ENCODE measurements at places on chromosomes 7 and 10.
A peak's percentile ranks its signal among the peaks of the same experiment; 100 is the strongest.

DNA sequence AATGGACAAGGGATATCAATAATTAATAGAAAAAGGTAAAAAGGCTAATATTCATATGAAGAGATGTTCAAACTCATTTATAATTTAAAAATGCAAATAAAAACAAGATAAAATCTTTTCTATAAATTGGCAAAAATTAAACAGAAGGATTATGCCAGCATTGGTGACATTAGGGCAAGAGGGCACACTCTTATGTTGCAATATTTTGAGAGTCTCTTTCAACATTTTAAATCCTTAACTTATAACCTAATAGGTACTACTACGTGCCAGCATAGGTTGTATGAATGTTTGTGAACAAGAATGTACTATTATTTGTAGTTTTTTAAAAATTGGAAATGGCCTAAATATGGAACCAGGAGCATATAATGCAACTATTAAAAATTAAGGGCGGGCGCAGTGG is 24.8 kb upstream of the PNLIPRP3 start:
- no peak for DNase-seq

DNA sequence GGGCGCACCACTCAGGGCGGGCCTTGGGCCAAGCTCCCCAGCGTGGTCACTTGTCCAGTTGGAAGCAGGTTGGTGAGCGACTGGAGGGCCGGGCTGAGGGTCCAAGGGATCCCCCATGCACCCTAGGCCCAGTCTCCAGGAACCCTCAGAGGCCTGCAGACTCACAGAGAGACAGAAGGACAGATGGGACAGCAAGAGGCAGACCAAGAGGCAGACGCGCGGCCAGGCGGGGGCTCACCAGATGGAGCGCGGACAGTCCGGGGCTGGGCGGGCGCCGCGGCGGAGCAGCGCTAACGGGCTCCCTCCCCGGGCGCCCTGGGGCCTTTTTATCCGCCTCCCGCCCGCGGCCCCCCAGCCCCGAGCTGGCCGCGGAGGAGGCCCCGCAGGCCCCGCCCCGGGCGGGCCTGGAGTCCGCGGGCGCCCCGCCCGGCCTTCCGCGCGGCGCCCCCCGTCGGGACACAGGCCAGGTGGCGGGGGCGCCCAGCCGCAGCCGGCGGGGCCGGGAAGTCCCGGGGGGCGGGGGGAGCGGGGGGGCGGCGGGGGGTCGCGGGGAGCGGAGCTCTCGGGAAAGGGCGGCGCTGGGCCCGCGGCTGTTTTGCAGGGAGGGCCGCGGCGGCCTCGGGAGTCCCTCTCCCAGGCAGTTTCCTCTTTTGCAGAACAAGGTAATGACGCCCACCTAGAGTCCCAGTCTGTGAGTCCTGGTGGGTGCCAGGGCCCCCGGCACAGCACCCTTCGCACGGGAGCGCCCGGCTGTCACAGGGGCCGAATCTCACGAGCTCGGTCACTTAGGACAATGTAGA is at the start of gene LOXL4:
LOXL4 (minus strand) TSS at position 301 of the 800 bp plus-strand sequence. CDS start 5,175 bp downstream, outside the sequence.
- DNase-seq = no peak

- DNase-seq = no peak
Measured at GRCh38 chr7:41020056-41020455, 682.8 kb downstream of the INHBA start.

DNA sequence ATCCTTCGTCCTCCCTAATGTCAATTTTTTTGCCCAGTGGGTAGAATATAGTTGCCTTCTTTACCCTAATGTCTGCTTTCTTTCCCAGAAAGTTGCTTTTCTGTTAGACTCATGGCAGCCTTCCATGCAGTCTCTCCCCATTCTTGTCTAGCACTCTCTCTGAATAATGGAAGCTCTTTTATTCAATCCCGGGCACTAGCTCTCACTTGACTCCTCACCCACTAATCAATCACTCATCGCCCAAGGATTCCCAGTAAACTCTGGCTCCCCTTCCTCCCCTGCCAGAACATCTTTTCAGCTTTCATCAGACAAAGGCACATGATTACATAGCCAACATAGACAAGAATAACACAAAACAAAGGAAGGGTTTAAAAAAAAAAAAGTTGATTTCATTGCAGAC is 100.2 kb upstream of the RELN start:
- DNase-seq = no peak

DNA sequence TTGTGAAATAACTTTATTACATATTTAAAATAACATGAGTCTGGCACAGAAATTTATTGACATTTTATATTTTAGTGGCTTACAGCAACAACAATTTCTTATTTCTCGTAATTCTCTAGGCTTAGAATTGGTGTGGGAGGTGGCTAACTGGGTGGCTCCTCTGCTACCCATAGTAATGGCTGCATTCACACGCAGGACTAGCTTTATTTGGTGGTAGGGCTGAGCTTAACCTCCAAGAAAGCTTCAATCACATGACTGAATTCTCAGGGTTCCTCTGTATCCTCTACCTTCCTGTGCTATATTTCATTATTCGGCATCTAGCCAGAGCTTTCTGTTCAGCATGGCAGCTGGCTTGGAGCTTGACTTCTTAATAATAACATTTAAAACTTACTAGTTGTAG is 138.8 kb downstream of the ZWINT start:
- no peak for DNase-seq

DNA sequence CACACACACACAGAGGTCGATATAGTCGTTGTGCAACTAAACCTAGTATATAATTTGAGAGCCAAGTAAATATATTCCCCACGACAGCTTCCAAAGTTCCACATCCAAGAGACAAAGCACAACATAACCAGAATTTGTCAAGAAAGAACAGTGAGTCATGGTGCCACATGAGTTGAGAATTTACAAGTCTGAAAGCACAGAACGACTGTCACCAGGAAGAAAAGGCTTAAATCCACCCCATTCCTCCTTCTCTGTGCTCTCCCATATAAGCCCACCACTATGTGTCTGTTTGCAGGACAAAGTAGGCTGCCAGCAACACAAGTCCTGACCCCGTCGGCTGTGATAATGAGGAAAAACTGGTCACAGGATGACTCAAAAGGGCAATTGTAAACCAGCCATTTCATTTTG is 32.8 kb downstream of the GSAP start:
- DNase-seq = no peak

- DNase-seq = peak; percentile 30
Measured at GRCh38 chr10:92517034-92517655, 56.7 kb downstream of the IDE start.

GRCh38 chr10:116707981-116708380 is 34.4 kb downstream of the HSPA12A start:
- DNase-seq = no peak

- DNase-seq = no peak
Measured at GRCh38 chr7:28065308-28065707, 115.3 kb downstream of the JAZF1 start.

DNA sequence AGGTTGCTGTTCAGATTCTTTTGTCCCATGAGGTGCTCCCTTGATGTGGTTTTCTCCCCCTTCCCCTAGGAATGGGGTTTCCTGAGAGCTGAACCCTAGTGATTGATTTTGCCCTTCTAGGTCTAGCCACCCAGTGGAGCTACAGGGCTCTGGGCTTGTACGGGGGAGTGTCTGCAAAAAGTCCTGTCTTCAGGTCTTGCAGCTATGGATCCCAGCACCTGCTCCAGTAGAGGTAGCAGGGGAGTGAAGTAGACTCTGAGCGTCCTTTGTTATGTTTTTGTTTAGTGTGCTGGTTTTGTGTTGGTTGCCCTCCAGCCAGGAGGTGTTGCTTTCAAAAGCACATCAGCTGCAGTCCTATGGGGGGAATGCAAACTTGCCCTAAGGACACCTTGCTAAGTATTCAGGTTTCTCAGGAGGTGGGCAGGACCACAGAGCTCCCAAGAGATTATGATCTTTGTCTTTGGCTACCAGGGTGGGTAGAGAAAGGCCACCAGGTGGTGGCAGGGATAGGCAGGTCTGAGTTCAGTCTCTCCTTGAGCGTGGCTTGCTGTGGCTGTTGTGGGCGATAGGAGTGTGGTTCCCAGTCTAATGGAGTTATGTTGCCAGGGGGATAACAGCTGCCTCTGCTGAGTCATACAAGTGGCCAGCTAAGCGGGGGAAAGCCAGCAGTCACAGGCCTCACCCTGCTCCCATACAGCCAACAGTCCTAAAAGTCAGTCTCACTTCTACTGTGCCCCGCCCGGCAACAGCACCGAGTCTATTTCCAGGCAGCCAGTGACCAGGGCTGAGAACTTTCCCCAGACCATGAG is 92.4 kb upstream of the JCAD start:
- no peak for DNase-seq

DNA sequence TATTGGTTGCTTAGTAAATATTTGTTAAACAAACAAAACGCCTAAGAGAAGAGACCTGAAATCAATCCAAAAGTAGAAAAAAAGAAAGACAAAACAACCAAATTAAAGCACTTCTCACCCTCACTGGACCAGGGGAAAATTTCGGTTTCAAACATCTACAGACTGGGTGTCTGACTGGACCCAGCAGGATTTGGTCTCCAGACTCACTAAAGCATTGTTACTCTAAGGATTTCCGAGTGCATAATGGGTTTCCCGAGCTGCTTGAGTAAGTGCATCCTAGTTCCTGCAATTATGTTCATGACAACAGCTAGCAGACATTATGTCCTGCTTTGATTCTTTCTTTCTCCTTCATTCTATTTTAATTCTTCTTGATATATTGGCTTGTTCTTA is 51.8 kb upstream of the FAM3C start:
- DNase-seq = no peak

GRCh38 chr10:96625173-96625572 is 38.4 kb upstream of the TM9SF3 start:
- no peak for DNase-seq

GRCh38 chr7:16803125-16803524 is 1.7 kb downstream of the AGR2 start:
- DNase-seq = no peak

GRCh38 chr10:77899690-77900089 is 26.9 kb downstream of the DLG5 start:
- DNase-seq = no peak

DNA sequence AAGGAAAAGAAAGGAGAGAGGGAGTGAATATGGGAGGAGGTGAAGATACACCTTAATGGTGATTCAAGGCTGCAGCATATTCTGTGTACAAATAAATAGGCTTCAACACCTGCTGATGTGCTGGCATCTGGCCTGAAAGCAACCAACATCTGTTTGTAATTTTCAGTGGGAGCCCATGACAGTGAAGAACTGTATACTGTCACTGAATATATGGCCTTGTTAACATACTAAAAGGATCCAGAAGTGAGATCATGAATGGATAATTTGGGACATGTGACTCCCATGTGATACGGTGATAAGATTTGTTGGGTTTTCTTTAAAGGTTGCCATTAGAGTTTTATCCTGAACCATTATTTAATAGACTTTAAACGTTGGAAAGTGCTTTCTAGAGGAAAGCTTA is 459.3 kb downstream of the CNTNAP2 start:
- DNase-seq = no peak

- no peak for DNase-seq
Measured at GRCh38 chr10:28734938-28735759, 57.8 kb downstream of the BAMBI start.

DNA sequence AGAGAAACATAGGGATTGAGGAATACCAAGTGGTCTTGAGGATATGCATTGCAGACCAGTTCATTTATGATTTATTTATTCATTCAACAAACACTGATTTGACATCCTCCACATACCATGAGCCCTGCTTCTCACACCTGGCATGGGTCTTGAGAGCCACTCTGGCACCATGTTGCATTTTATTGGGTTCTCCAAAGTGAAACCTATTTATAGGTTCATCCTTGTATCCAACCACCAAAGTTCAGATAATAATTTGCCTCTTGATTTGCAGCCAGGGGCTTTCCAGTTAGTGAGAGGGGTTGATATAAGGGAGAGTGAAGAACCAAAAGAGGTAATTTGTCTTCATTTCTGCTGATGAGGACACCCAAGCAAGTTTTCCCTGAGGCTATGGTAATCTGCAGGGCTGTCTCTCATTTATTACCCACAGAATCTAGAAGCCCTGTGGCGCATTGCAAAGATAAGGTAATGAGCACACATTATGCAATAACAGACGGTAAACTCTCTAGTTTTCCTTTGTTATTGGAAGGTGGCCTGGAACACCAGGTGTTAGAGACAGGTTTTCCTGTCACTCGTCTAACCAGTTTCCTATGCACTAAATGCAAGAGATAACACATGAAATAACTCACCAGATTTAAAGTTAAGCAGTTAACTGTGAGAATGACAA is 28.8 kb upstream of the ICA1 start:
- no peak for DNase-seq

GRCh38 chr10:71429929-71430328 is 33.2 kb downstream of the CDH23 start:
- DNase-seq = no peak

DNA sequence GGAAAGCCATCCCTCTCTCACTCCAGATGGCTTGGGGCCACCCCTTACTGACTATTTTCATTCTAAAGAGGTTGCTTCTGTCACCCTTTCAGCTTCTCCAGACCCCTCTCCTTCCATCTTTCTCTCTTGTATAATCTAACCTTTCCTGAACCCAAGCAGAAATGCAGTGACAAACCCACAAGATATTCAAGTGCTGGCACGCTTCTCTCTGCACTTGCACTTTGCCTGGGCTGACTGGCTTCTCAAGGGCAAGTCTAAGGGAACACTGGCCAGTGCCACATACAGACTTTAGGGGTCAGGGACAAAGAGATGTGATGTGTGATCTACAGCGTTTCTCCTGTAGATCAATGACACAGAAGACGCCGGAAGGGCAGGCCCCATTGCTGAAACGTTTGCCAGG is 150.4 kb upstream of the LANCL2 start:
- no peak for DNase-seq

DNA sequence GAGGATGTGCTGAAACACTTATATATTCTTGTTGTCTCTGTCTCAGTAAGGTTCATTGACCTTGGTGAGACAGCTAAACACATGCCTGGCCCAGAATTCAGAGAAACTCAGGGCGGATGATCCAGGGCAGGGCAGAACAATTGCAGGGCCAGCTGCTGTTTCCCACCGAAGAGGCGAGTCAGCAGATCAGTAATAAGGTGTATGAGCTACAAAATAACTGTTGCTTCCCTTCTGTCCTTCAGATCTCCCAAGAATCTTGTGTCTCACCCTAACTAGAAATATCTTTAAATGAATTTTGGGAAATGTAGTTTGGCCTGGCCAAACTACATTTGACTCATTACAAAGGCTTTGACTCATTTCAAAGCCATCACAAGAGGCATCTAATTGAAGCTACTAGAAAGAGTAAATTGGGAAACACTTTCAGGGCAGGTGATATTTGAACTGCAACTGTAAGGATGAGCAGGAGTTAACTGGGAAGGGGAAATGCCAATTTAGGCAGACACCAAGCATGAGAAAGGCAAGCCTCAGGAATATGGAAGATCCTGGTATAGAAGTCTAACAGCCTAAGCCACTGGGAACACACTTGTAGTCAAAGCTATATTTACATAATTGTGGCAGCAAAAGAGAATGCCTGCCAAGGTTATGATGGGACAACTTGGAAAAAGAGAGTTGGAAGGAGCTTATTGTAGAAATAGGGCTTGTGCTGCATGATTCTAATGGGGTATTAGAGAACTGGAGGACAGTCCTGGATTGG is 24.5 kb upstream of the CELF2 start:
- DNase-seq = no peak

DNA sequence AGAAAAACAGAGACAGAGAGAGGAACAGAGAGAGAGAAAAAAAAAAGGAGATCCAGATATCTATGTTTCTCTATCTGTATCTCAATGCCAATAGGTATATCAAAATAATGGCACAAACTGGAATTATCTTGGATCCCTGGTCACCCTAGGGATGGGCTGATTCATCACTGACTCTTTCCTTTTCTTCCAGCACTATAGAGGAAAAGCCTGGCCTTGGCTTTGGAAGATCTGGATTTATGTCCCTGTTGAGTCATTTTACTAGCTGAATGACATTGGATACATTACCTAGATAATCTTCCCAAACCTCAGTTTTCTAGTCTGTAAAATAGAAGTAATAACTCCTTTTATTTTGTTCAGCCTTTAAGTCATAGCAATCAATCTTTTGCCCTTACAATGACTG is 152.8 kb upstream of the GDF10 start:
- no peak for DNase-seq

Data from activated CD8-positive, alpha-beta memory T cell treated with anti-CD3 and anti-CD28 coated beads for 48 hours (primary cell).